OCI-M1 (cell line): ENCODE measurements at places on chromosomes 16 and 17.

DNA sequence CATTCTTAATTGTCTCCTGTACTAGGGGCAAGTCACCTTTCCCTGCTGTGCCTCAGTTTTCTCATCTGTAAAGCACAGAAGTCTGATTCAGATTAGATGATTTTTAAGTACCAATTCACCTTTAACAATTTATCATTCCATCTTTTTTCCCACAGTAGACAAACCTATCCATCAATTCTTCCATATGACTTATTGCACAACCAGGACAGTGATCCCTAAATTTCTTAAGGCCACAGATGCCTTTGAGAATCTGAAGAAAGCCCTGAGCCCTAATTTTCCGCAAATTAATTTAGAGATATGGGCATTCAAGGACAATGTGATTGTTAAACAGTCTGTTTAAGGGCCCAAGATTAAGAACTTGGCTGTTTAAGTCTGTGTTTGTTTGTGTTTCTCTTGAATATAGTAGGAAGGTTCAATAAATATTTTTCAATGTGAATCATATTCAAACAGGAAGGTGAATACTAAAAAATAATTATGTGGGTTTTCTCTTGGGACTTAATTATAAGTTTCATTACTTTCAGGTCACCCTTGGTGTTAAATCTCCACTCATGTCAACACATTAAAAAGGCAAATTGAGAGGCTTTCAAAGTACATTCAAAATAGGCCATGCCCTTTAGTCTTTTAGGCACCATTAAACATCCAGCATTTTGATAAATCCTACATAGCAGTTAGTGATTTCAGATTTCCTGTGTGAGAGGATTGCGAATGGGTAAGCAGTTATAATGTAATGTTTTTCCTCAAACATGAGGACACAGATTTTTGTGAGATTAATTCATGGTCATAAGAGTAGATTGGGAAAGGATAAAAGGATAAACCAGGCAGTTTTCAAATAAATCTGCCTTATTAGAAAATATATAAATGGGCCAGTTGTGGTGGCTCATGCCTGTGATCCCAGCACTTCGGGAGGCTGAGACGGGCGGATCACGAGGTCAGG is 34.9 kb upstream of the MMD start:
- no peak for DNase-seq

GRCh38 chr17:72488555-72489271 is 367.9 kb downstream of the SOX9 start:
- no peak for DNase-seq

- DNase-seq = no peak
Measured at GRCh38 chr16:49800876-49801275, 55.0 kb downstream of the ZNF423 start.

DNA sequence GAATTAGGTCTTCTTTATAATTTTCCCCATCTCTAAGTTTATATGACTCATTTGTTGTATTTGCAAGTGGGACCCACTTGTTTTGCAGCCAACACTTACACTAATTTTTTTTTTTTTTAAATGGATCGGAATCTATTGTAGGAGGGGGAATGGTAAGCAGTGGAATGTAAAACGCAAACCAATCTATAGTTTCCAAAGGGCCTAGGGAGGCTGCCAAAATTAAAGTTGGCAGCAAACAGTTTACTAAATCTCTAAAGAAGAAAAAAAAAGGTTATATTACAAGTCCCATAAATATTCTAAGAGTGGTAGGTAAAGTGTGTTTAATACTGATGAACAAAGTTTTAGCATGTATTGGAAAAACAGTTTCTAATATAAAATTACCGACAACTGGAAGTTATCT is 416.8 kb upstream of the SALL1 start:
- DNase-seq = no peak

DNA sequence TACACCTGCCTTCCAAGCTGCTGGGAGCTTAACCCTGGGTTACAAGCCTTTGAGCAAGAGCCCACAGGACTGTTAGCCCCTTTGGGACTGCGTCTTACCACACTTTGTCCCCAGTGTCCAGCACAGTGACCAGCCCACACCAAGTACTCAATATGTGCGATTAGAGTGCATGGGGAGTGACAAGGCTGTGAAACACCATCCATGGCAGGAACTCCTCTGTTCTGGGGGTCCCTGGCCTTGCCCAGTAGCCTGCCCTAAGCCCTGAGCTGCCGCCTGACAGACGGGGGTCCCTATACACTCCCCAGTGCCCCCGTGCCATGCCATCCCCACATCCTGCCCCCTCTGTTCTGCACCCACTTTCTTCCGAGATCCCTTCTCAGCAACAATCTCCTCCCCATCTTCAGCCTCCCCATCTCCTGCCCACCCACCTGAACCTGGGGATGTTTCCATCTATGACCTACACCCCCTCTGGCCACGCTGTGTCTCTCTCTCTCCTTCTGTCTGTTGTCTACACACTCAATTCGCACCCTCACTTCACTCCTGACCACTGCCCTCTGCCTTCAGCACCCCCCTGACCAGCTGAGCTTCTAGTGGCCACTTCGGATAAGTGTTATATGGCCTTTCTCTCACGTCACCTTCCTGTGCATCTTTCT is 112.9 kb upstream of the SMURF2 start:
- no peak for DNase-seq

DNA sequence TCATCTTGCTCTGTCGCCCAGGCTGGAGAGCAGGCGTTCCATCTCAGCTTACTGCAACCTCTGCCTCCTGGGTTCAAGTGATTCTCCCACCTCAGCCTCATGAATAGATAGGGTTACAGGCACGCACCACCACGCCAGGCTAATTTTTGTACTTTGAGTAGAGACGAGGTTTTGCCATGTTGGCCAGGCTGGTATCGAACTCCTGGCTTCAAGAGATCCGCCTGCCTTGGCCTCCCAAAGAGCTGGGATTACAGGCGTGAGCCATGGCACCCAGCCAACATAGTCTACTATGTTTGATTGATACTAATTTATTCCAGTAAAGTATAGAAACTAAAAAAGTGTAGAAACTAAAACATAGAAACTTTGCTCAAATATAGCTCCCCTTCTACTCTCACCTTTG is 94.9 kb downstream of the CA4 start:
- DNase-seq = no peak

GRCh38 chr16:26952411-26952810 is 114.3 kb upstream of the C16orf82 start:
- DNase-seq = no peak

DNA sequence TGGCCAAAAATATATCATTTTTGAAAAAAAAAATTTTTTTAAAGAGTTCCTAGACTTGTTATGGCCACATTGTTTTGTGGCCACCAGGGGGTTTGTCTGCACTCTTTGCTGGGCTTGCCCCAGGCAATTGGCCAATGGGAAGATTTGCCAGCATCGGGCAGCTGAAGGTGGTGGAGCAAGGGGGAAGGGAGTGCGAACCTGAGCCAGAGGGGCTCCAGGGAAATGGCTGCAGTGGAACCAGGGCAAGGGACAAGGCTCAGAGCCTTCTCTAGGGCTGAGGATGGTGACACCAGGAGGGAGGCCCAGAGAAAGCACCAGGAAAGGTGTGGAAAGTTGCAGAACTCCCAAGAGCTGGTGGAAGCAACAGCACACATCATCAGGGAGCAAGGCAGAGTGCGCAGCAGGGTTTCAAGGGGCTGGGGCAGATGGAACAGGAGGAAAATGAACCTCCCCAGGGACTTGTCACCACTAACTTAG is 15.5 kb upstream of the CMIP start:
- peak; percentile 76 for DNase-seq

DNA sequence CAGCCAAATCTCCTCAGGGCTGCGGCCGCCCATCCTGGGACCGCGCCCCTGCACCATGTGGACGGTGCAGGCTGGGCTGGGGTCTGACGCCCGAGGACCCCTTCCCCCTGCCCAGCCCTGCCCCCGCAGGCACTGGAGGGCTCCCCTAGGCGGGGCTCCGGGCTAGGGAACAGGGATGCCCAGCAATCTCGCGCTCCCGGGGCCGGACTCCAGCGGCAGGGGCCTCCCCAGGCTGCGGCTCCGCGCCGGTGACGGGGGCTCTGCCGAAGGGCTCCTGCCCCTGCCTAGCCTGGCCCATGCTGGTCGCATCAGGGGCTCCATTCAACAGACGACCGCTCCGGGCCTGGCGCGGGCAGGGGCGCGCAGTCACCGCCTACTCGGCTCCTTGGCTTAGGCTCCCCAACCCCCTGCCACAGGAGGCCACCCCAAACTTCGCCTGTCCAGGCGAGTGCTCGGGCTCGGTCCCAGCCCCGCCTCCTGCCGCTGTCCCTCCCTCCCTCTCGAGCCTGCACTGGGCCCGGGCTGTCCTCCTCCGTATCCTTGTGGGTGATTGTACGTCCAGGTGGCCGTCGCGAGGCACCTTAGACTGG is 27.4 kb upstream of the ADORA2B start:
- no peak for DNase-seq

GRCh38 chr16:85193115-85193493 is 80.8 kb upstream of the CIBAR2 start:
- DNase-seq = no peak

GRCh38 chr16:55562936-55563335 is 3.5 kb upstream of the CAPNS2 start:
- no peak for DNase-seq

DNA sequence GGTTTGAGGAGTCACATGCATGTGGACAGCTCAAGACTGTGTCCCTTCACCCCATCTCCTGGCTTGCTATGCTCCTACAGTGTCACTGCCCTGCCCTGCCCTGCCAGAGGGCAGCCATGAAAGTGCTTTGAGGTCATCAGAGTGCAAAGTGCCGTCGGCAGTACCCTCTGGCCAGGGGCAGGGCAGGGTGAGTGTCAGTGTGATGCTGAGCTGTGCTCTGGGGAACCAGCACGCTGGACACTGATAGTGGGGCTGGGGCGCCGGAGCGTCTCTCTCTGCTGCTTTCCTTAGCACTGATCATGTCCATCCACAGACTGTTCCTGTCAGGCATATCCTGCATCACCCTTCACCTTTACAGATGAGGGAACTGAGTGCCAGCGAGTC is 1.6 kb upstream of the SPATA32 start:
- no peak for DNase-seq

DNA sequence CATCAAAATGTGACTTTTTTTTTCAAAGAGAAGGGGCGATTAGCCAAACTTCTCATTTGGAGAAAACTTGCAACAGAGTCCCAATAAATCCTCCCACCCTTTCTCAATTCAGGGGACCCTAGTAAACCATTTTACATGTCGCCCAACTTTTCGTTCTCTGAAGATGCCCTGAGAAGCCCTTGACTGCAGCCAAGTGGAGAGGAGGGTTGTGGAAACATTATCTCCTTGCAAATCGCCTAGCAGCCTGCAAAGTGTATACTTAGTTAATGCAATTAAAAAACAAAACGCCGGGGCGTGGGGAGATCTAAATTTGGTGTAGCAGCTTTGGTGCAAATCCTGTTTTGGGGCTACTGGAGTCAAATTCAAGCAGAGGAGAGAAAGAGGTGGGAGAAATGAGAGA is 1.2 kb upstream of the SHISA9 start:
- no peak for DNase-seq

- DNase-seq = no peak
Measured at GRCh38 chr17:72175263-72175662, 54.4 kb downstream of the SOX9 start.

DNA sequence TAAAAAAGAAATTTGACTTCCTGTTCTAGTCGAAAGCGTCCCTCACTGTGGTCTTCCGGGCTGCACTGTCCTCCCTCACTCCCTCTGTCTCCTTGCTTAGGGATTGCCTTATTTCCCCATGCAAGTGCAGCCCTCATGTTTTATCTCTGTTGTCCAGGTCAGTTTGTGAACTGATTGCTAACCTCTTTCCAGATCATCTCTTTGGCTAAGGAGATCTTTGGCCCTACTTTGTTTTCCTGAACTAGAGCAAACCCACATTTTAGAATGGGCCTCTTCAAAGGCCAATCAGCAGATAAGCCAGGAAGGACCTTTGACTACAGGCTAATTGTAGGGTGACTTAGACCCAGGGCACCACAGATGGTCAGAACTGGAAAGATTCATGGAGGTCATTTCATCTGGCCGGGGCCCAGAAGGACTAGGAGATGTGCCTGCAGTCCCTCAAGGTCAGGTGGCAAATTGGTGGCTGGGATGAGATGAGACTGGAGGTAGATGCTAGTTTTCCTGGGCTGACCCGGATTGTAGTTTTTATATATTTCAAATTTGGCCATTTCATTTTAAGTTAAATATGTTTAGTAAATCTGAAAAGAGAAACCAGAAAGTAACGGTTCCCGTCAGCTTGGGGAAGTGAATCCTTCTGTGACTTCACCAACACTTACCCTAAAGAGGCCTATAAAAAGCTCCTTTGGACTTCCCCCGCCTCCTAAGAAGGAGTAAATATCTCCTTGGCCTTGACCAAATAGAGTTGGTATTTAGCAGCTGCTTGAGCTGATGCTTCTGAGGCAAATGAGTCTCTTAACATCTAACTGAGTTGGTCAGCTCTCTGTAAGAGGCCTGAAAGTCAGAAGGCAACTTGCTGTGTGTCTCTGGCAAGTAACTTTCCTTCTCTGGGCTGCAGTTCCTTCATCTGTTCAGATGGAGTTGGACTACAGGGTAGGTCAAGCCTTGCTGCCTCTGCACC is 6.2 kb upstream of the SLC25A19 start:
- peak; percentile 7 for DNase-seq

DNA sequence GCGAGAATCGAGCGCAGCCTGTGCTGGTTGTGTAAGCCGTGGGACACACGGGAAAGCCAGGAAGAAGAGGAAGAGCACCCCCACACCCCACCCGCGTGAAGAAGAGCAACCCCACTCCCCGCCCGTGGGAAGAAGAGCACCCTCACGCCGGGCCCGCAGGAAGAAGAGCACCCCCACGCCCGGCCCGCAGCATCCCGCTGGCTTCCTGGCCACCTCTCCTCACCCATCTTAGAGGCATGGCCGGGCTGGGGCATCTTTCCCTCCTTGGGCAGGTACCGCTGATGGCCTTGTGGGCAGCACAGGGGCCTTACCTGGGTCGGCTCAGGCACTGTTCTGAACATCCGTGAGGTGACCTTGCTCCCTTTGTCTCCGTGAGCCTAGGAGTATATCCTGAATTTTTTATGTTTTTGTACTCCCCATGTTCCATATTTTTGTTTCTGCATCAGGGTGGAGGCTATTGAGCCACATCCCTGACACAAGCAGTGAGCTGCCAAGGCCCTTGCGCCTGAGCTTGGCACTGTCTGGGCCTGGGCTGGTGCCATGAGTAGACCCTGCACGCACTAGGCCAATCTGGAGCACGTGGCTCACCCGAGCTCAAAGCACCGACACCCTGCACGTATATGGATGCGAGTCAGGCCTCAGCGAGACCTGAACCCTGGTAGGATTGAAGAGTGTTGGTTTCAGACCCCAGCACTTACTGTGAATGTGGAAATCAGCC is 71.4 kb upstream of the KCTD5 start:
- no peak for DNase-seq

- DNase-seq = no peak
Measured at GRCh38 chr17:76870377-76870714, 2.1 kb downstream of the MGAT5B start.
